Lung microvascular endothelial cell (primary cell): ENCODE measurements at places on chromosomes 12 and 14.

- no peak for DNase-seq
Observed at GRCh38 chr14:101948666-101949216, 15.6 kb upstream of the DYNC1H1 start.

- no peak for DNase-seq
Observed at GRCh38 chr12:7282844-7283243, 21.0 kb upstream of the ACSM4 start.

GRCh38 chr12:95202691-95203486 lies 14.4 kb downstream of the FGD6 start:
- DNase-seq = peak; percentile 40

GRCh38 chr12:109440851-109441490 lies 36.1 kb downstream of the KCTD10 start:
- DNase-seq = peak; percentile 20

GRCh38 chr12:75893765-75894164 lies 137.8 kb downstream of the PHLDA1 start:
- no peak for DNase-seq

GRCh38 chr14:65070471-65070976 lies 31.8 kb downstream of the MAX start:
- no peak for DNase-seq

DNA sequence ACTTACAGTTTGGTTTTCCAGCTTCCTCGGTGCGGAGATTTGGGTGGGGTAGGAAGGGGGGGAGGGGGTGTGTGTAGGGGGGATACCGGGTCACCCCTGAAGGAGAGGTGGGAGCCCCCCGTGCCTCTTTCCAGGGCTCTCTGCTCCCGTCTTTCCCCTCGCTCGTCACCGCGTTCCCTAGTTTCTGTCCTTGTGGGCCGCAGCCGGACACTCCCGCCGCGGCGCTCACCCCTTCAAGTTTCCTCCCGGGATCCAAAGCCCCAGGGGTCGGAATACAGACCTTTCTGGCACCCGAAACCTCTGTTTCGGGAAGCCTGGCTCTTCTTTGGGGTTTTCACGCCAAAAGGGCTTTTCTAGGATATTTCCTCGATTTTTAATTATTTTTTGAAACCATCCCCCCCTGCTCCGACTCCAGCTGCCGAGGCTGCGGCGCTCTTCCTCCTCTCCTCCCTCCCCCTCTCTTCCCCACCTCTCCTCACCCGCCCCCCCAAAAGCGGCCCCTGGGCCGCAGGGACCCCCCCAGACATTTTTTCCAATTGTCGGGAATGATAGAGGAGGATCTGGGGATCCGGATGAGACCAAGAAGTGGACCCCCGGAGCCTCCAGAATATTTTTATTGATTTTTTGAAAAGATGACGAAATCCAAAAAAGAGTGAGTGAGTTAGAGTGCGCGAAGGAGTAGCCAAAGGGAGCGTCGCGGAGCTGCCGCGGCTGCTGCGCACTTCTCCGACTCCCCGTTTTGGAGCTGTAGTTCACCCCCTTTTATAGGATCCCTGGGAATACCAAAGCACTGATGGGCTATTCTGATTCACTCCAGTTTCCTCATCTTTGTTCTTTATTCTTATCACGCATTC lies 1.7 kb downstream of the CCND2 start:
- peak; percentile 20 for DNase-seq

- DNase-seq = peak; percentile 1
Observed at GRCh38 chr12:71045781-71046180, 112.0 kb downstream of the TSPAN8 start.

- DNase-seq = no peak
Observed at GRCh38 chr14:55869397-55870049, 248.7 kb upstream of the PELI2 start.

GRCh38 chr12:121214166-121214777 lies 4.3 kb downstream of the P2RX4 start:
- peak; percentile 69 for DNase-seq

DNA sequence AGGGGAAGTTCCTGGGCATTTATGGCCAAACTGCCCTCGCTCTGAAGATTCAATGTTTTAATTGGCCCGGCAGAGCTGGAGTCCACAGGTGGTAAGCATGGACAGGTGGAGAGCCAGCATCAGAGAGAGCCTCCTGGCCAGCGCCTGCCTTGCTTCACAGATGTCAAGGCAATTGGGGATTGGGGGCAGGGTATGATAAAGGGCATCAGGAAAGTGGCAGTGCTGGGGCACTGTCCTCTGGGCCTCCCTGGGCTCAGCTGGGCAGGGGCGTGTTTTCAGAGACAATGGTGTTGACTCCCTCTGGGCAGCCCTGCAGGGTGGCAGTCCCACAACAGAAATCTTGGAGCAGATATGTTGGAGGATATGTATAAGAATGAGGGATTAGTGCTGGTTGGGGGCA lies 237.3 kb downstream of the CACNA1C start:
- no peak for DNase-seq

- DNase-seq = no peak
Observed at GRCh38 chr12:33653362-33653761, 213.7 kb upstream of the SYT10 start.

DNA sequence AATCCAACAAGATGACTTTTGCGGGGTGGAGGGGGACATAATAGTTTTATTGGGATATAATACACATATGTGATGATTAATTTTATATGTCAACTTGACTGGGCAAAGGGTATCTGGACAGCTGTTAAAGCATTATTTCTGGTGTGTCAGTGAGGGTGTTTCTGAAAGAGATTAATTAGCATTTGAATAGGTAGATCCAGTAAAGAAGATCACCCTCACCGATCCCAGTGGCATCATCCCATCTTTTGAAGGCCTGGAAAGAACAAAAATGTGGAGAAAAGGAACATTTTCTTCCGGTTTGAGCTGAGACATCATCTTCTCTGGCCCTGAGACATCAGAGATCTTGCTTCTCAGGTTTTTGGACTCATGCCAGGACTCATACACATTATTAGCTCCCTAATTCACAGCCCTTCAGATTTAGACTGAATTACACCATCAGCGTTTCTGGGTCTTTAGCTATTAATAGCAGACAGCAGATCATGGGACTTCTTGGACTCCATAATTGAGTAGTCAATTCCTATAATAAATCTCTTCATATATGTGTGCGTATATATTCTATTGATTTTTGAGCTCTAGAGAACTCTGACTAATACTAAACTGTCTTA lies 283.6 kb downstream of the PCNX1 start:
- no peak for DNase-seq

DNA sequence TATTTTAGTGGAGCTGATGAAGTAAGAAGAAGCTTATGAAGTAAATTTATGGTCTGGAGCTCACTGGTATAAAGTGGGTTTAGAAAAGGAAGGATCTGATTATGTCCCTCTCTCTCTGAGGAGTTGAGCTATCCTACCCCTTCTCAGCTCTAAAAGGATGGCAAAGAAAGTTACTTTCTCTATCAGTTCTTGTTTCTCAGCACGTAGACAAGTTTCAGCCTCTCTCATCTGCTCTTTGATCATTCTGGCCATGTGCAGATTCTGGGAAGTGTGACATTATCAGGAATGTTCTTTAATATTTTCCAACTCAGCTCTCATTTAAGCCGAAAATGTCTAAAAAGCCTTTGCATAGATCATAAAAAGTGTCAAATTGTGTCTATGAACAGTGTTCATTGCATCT lies 5.8 kb upstream of the EGLN3 start:
- DNase-seq = no peak

DNA sequence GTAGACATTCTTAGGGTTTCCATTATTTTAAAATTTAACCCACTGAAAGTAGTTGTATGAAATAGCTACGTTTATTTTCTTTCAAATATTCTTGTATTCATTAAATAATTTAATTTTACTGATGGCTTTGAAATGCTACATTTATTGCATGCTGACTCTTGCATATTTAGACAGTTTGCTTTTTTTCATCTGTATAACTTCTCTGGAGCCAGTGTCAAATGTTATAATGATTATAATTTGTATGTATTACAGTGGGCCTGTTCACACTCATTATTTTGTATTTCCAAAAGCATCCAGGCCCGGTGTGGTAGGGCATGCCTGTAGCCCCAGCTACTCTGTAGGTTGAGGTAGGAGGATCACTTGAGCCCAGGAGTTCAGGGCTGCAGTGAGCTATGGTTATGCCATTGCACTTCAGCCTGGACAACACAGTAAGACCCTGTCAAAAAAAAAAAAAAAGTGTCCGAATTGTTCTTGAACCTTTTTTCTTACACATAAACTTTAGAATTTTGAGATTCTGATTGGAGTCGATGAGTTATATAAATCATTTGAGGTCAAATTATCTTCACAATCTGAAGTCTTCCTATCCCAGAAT lies 905 bp downstream of the ZNF84 start:
- no peak for DNase-seq

- DNase-seq = peak; percentile 72
Observed at GRCh38 chr12:795305-795704, 42.9 kb downstream of the WNK1 start.

GRCh38 chr14:59630288-59630963 lies 53.8 kb upstream of the CCDC175 start:
- DNase-seq = peak; percentile 9

- DNase-seq = no peak
Observed at GRCh38 chr12:22333186-22333712, 1.3 kb downstream of the ST8SIA1 start.
